ENCODE measurements at places on chromosomes 12 and 14.

GRCh38 chr14:89397569-89398230 is 19.3 kb downstream of the FOXN3 start:
- DNase-seq, result no peak

DNA sequence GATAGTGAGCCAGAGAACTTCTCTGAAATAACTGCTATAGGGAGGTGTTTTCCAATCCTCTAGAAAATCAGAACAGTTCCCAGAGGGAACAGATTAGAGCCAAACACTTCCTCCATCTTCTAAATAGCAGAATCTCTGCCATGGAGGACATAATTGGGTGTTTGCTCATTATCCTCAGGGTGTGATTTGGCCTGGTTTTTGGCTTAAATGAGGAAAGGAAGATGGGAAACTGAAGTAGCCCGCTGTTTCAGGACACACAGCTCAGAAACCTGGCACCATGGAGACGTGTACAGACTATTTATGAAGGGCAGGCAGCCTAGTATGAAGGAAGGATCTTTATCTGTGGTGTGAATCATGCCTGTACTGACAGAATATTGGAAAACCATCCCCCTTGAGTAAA is 231.7 kb upstream of the PRKD1 start:
- DNase-seq, result no peak

DNA sequence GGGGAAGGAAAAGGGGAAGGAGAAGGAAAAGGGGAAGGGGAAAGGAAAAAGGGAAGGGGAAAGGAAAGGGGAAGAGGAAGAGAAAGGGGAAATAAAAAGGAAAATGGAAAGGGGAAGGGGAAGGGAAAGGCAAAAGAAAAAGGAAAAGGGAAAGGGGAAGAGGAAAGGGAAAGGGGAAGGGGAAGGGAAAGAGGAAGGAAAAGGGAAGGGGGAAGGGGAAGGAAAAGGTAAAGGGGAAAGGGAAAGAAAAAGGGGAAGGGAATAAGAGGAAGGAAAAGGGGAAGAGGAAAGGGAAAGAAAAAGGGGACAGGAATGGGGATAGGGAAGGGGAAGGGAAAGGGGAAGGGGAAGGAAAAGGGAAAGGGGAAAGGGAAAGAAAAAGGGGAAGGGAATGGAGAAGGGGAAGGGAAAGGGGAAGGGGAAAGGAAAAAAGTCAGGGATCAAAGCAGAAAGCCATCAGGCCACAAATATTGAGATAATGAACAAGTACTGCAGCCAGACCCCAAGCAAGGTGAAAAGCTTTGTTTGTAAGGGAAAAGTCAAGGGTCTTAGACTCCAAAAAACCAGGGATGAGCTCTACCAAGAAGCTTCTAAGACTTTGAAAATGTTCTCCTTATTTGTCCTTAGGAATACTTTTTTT is 20.0 kb downstream of the DICER1 start:
- DNase-seq, result no peak

- DNase-seq, result no peak
These were observed at the start of gene TMPRSS12 for GRCh38 chr12:50842637-50843493. TSS of gene TMPRSS12 (plus strand) at chr12:50842926. CDS start at chr12:50842965, 39 bp downstream.

DNA sequence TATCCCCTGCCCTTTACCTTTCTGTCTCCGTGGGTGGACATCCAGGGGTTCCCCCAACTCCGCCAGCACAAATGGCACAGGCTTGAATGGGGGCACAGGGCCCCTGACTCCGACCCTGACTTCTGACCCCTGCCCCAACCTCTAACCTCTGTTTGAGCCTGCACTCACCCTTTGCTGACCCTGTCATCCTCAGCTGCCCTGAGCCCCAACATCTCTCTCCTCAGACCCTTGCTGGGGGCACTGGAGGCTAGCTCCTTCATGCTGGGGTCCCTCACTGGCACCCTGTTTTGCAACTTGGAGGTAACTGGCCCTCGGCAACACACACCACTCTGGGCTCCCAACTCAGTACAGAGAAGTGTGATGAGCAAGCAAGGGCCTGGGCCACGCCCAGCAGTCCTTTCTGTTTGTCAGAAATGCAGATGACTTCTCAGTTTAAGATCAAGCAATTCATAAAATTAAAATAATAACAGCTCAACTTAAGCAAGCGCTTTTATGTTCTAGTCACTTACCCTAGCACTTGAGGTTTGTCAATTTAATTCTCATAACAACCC is 2.1 kb downstream of the IFI27 start:
- DNase-seq, result no peak

DNA sequence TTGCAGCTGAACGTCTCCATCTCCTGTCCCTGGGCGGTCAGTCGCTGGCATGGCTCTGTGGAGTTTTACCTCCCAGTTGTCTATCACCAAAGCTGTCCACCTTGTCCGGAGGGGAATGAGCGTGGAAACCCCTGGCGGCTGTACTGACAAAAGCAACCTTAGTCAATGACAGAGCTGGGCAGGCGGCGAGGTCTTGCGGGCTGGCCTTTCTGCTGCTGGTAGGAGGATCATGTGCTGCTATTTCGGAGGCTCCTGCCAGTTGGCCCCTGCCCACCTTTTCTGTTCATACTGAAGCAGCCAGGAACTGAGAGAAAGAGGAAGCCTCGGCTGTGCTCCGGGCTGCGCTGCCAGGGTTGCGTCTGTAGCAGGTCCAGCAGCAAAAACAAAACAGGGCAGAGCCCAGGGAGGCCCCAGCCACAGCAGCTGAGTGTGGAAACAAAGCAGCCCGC is 57.7 kb downstream of the HMGA2 start:
- no peak for DNase-seq

- DNase-seq, result no peak
These were observed 217.3 kb upstream of the EEA1 start for GRCh38 chr12:93146263-93146939.

DNA sequence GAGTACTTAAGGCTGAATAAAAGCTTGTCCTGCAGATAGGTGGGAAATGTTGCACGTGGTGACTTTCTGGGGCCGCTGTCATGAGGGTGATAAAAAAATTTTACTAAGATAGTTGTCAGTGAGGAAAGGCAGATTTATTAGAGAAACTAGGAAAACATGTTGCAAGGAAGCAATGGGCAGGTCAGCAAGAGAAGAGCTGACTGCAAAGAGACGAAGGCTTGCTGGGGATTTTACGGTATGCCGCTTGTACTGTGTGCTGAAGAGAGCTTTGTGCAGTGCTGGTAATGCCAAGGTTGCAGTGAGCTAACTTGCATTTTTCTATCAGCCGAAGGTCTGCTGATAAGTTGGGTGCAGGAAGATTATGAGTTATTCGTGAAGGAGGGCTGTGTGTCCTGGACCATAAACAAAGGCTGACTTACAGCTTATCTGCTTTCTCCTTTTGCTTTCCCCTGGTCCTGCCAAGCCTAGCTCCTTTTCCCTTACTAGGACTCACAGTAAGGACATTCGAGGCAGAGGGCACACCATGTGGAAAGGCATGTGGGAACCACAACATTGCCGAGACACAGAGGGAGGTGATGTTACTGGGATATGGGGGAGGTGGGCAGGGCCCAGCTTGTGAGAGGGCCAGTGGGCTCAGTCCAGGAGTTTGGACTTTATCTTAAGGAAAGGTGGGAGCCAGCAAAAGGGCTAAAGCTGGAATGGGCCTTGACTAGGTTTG is 7.4 kb upstream of the CCDC88C start:
- no peak for DNase-seq

DNA sequence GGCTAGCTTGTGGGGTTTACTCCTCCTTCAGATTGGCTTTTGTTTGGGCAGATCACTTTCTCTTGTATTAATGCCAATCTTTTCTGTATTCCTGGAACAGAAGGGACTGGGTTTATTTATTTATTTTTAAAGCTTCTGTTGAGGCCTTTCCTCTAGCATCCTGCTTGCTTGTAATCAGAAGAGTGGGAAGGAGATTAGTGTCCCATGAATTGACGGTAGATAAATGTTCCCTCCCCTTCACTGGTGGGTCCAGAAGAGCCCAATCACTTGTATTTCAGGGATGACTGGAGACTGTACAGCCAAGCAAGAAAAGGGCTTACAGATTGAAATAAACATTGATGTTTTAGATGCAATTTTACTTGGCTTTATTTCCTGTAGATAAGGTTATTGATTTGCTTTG is 71.0 kb downstream of the LIN52 start:
- no peak for DNase-seq

DNA sequence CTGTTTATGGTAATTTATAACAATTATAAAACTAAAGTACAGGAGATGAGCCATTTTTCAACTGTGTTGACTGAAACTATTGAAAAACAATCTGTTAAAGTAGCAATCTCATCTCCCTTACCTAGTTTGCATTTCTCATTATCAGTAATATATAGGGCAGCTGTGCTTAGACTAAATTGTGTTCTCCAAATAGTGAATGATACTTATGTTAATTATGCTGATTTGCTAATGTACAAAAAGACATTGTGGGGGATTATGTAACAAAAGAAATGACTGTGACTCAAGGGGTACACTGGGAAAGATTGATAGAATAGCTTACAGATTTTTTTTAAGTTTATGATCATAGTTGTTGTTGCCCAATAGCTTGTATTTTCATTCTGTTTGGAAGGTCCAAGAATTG is 207.7 kb downstream of the FUT8 start:
- no peak for DNase-seq

DNA sequence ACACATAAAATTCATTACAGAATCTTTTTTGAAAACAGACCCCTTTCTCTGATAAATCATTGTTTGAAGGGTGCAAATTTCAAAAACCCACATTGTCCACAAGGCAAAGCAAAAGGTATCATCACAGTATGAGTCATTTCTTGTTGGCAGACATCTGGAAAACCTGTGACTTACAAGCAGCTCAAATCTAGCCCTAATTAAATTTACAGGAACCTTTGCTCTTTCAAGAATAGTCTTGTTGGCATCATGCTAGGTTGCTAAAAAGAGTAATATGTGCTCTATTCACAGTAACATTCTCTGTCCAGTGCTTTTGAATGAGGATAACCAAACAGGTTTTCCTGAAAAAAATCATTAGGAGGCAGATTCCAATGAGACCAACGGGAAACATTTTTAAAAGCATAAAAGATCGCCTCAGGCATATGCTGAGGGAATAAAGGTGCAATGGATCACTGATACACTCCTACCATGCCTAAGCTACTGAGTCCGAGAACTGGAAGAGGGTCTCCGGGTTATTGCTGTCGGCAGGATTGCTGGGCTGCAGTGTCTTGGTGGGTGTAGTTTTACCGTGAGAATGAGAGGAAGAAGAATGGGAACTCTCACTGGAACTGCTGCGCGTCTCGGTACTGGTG is 55.5 kb upstream of the TTC7B start:
- no peak for DNase-seq

DNA sequence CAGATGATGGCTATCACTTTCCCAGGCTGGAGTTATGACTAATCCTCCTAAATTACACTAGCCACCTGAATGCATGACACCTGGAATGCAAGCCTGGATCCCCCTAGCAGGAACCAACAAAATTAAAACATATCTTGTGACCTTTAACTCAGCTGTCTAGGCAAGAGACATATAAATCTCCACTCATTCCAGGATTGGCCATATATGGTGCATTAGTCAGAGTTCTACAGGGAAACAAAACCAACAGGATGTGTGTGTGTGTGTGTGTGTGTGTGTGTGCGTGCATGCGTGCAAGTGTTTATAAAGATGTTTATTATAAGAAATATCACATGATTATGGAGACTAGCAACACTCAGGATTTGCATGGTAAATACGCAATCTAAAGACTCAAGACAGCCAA is 212.8 kb downstream of the KIF21A start:
- DNase-seq, result no peak

DNA sequence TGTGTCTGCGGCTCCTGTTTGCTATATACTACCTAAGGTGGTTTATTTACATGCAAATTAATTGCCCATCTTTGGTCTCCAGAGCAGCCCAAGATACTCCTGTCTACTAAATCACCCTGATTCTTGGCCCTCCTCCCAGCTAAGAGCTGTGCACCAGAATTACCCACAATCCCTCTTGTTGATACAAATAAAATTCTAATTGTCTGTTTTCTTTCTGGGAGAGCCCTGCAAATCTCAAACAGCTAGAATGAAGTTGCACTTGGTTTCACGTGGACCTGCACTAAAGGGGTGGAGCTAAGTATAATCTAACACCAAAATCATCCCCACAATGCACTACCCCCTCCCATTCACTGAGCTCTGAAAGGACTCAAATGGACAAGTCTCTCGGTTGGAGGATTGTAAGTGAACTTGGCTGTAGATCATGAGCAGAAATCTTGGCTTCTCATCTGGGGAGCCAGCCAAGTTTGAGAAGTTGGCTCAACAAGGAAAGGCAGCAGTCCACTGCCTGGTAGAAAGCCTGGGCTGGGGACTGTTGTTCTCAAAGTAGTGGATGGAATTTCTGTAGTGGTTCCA is 6.6 kb downstream of the MAX start:
- no peak for DNase-seq

DNA sequence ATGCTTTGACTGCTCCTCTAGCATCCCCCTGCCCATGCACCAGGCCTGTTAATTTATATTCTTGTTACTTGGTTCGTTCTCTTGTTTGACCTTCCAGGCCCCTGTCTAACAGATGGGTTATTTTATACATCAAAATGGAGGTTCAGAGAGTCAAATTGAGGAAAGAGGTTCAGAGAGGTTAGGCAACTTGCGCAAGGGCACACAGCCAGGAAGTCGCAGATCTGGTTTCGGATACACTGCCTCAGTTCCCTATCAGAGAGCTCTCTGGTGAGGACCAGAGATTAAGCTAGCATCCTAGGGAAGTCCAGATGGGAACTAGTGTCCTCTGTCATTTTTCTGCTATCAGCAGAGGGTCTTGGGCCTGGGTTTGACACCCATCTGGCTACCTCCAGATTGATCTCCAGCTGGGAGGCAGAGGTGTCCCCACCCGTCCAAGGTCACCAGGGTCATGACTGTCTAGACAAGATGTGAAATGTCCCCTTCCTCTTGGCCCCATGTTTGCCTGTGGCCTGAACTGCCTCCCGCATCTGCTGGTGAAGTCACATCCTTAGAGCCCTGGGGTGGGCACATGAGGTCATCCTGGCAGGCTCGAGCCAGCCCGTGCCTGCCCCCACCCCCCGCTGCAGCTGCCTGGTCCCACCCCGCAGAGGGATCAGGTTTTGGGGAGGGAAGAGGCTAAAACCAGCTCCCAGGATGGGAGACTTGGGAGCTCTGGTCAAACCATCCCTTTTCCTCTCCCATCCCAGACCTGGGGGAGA is 84.3 kb upstream of the NCOR2 start:
- DNase-seq, result no peak

DNA sequence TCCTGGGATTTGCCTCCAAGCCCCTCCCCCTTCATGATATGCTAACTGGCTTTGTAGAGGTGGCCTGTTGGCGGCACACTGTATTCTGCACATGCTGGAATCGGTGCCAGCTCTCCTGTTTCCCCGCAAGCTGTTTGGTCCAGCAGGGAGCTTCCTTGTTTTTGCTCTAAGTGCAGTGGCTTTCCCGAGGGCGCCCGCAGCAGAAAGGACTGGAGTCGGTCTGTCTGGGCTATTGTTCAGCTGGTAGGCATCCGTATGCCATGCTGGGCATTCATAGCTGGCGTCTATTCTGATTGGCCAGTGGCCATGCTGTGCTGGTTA is 88.9 kb upstream of the MED13L start:
- no peak for DNase-seq

- DNase-seq, result peak; percentile 84
These were observed 108.7 kb upstream of the CCND2 start for GRCh38 chr12:4164559-4165558.

GRCh38 chr12:6053541-6053940 is 70.9 kb downstream of the VWF start:
- DNase-seq, result no peak

Measured in activated T-cell treated with anti-CD3 and anti-CD28 coated beads, Interleukin-2, amount 50 U/mL, for 48 hours (primary cell).